ENCODE measurements at places on chromosomes 12 and 14.

DNA sequence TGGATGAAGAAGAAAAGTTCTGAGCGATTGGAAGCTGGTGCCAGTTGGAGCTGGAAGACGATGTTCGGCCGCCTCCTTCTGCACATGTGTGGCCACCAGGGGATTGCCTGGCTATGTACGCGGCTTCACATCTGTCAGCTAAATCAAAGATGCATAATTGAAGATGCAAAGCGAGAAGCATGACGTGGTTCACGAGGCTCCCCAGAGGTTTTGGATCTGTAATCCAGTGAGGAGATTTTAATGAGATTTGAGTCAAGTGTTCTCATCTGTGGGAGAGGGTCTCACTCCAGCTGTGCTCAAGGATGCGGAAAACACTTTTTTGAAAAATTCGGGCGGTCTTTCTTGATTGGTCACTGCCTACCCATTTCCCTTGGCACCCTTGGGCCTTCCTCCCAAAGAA, 94.6 kb downstream of the PAX9 start:
- no peak for DNase-seq

DNA sequence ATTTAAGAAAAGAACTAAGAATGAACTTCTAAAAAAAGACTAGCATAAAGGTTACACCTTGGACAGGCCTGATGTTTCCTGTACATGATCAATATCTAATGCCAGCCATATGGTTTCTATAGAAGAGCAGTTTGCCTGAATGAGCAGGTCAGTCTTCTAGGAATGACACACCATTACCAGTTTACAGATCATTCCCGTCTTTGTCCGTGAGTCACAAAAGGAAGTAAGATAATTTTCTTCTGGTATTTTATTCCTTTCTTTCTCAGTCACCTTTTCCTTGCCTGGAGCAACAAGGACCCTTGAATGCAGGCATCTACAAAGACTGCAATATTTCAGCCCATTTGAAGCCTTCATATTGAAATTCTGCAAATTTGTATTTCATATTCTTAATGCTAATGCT, 44.6 kb upstream of the CNTN1 start:
- DNase-seq = no peak

- no peak for DNase-seq
These were observed 43.4 kb upstream of the AMN start for GRCh38 chr14:102878970-102879460.

- no peak for DNase-seq
These were observed 59.3 kb downstream of the TESC start for GRCh38 chr12:117039891-117040309.

GRCh38 chr12:68425998-68426397, 93.8 kb upstream of the MDM1 start:
- no peak for DNase-seq

DNA sequence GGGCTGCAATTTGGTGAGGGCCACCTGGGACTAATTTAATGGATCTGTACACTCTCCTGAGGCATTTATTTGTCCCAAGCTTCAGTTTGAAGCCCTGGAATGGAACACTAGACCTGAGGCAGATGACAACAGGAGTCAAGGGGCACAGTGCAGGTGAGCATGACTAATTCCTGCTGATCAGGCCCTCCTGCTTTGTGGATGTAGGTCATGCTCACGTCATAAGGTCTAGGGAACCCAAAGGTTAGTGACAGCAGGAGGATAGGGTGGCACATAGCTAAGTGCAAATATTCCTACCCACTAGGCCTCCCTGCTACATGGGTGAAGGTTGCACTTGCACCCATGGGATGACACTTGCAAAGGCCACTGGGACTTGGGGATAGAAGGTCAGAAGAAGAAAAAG, 30.8 kb downstream of the SDR9C7 start:
- no peak for DNase-seq

DNA sequence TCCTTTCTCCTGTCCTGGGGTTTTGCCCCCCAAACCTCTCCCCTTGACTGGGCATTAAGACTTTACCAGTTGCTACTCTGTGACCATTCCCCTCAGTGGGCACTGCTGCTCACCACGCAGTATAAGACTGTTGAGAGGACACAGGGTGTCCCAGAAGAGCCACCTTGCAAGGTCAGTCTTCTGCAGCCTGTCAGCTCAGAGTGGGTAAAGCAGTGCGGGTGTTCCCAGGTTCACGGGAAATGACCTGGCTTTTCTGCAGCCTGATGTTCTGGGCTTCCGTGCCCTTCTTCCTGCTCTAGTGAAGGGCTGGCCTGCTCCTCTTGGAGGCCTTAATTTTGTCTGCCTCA, 34.2 kb downstream of the KCNA1 start:
- no peak for DNase-seq

GRCh38 chr14:75141967-75142366, 15.1 kb upstream of the NEK9 start:
- no peak for DNase-seq

- no peak for DNase-seq
These were observed 34.5 kb upstream of the FRS2 start for GRCh38 chr12:69435644-69436043.

GRCh38 chr12:89742337-89743022, 33.8 kb upstream of the ATP2B1 start:
- no peak for DNase-seq

GRCh38 chr14:42624980-42625761, 1018.5 kb downstream of the LRFN5 start:
- DNase-seq = no peak

GRCh38 chr12:48866052-48866711, 512 bp upstream of the RND1 start:
- no peak for DNase-seq

GRCh38 chr12:40175489-40175888, 49.3 kb upstream of the LRRK2 start:
- DNase-seq = no peak

DNA sequence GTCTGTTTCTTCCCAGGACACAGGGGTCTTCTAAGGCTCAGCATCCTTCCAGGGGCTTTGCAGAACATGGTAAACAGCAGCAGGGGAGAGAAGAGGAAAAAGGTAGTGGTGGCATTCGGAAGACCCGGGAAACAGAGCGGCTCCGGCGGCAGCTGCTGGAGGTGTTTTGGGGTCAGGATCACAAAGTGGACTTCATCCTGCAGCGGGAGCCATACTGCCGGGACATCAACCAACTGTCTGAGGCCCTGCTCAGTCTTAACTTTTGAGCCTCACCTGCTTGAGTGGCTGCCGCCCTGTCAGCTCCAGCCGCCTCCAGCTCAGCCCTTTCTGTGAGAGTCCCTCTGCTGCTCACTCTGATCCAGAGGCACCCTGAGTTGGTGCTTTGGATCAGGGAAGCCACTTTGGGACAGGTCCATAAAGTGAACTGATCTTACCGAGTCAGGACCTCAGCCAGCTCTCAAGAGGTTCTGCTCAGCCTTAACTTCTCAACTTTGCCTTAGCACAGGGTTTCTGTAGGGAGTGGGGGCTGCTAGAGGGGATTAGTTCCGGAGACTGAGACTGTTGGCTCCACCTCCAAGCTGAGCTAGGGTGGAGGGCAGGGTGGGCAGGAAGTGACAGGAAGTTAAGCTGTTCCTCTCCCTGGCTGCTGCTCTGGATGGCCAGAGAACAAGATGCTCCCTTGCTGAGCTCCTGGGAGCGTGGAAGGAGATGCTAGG, 5.4 kb downstream of the SDR39U1 start:
- no peak for DNase-seq

- no peak for DNase-seq
These were observed 49.4 kb downstream of the TMTC1 start for GRCh38 chr12:29734305-29734704.

GRCh38 chr14:30896435-30896834, 22.1 kb downstream of the COCH start:
- no peak for DNase-seq

DNA sequence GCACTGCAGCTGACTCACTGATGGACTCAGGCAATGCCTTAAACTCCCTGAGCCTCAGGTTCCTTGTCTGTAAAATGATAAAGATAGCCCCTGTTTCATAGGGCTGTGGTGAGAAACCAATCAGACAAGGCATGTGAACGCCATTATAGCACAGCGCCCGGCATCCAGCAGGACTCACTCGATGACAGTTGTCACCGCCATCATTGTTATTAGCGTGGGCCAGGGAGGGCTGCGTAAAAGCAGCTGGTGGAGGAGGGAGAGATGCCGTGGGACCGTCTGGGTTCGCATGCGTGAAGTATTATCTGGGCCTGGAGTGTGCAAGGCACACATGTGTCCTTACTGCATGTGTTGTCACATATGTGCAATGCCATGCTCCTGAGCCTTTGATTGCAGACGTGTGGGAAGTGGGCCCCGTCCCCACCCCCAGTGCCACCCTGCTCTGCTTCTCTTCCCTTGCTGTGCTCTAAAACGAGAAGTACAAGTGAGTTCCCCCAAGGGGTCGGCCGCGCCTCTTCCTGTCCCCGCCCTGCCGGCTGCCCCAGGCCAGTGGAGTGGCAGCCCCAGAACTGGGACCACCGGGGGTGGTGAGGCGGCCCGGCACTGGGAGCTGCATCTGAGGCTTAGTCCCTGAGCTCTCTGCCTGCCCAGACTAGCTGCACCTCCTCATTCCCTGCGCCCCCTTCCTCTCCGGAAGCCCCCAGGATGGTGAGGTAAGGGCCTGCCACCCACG, at the start of gene PTPN6:
Gene PTPN6 (plus strand): TSS at position 546 of the 730 bp plus-strand sequence. CDS start 157 bp downstream, at position 703.
- DNase-seq = no peak

DNA sequence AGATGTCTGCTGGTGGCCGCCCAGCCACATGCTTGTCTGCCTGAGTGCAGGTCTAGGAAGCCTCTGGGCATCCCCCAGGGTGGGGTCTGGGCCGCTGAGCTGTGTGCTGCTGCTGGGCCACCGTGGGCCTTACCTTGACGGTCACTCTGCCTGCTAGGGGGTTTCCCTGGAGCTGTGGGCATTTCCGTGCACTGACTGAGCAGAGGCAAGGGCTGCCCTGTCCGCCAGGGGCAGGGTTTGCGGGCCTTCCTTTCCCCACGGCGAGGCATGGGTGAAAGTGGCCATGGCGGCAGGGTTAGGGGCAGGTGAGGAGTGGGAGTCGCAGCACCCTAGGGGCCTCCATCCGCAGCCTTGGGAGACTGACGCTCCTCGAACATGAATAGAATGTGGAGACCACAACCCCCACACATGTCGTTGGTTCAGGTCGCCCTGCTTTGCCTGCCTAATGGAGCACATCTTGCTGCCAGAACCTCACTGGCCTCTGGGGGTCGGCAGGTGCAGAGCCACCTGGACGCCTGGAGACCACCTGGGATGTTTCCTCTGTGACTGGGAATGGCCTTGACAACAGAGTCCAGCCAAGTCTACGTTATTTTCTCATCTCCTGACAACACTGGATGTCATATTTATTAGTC, 2.5 kb downstream of the ZBTB42 start:
- no peak for DNase-seq

GRCh38 chr14:74882103-74882920, 596 bp downstream of the DLST start:
- DNase-seq = no peak

GRCh38 chr14:99508896-99509629, 27.9 kb downstream of the CCNK start:
- DNase-seq = no peak

- no peak for DNase-seq
These were observed 65.9 kb upstream of the MED13L start for GRCh38 chr12:116343331-116343884.

- DNase-seq = no peak
These were observed 13.2 kb upstream of the KRT80 start for GRCh38 chr12:52204931-52205505.

DNA sequence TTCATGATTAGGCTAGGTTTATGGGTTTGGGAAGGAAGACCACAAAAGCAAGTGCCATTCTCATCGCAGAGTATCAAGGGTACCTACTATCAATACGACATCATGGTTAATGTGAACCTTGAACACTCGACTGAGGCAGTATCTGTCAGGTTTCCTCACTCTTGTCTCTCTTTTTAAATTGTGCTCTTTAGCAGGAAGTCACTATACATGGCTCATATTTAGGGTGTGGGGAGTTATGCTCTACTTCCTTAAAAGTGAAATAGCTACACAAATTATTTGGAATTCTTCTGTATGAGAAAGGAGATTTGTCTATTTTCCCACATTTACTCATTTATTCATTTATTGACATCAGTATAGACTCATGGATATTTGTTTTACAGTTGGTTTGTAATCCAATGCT, 5.9 kb upstream of the CLEC4E start:
- DNase-seq = no peak

DNA sequence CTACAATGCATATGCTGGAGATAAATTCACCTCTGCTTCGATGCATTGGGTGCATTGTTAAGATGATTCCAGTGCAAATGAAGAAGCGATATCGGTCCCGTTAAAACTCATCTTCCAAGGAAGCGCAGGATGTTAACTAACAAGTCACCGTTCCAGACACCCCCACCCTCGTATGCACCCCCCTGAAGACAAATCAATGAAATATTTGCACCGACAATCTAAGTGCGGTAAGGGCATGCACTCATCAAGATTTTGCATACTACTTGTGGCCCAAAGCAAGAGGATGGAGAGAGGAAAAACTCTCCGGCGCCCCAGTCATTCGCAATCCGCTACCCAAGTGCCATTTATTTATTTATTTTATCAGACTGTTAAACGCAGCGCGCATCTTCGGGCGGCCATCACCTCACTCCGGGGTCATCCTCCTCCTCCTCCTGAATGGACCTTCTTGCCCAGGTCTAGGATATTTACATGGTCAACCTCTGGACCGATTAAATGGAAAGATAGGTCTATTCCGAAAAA, 1.2 kb downstream of the NOVA1 start:
- peak; percentile 25 for DNase-seq

- no peak for DNase-seq
These were observed 24.1 kb downstream of the PTGER2 start for GRCh38 chr14:52338051-52338681.

DNA sequence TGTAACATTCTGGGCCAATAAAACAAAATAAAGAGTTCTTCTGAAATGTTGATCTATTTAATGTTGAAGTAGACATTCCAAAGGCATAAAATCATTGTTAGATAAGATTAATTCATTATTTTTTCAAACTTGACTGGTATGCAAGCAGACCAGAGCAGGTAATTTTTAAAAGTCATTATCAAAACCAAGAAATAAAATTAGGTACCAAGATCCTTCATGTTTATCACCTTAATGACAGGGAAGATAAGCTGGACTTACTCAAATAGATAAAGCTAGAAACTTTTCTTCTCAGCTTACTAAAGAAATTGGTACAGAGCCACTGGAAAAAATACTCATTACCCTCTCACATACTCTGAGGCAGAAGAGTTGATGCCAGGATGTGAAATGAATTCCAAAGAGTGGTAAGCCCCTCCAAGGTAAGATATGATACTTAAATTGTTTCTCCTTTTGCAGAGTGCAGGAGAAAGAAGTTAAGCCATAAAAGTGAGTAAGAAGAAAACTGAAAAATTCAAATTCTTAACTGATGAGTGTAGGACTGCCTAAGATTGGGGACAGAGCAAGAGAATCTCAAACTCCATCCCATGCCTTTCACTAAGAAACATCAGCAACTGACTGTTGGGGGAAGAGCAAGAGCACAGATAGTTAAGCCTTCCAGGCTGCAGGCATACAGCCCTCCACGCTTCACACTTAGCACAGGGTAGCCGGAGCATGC, 111.9 kb downstream of the SLC41A2 start:
- DNase-seq = no peak
